ENCODE measurements at places on chromosomes 5 and 9.

GRCh38 chr9:38690574-38690973 lies 29.4 kb downstream of the FAM240B start:
- DNase-seq = no peak

- no peak for DNase-seq
Observed at GRCh38 chr9:107540164-107540561, 50.6 kb upstream of the KLF4 start.

DNA sequence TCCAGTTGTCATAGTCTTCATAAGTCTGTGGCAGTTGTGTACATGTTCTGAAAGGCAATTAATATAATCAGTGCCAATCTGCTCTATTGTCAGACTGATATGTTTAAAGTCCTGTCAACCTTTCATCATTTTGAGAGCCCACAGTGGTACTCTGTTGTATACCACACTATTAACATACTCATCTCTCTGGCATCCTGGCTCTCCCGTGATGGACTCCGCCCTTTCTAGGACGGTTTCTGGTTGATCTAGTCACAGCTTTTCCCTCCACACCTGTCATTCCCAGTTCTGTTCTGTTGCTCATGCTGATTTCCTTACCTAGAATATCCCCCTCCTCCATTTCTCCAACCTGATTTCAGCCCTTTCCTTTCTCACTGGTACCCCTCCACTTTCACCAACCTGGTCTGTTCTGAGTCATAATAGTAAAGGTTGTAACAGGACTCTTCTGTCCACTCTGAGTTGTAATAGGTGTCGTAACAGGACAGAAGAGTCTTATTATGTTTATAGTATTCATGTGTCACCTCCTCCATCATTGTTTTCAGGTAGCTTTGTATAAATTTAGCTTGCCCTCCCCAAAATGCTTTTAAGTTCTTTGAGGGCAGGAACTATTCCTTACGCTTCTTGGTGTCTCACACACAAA lies 4.1 kb downstream of the PTCD2 start:
- DNase-seq = no peak

DNA sequence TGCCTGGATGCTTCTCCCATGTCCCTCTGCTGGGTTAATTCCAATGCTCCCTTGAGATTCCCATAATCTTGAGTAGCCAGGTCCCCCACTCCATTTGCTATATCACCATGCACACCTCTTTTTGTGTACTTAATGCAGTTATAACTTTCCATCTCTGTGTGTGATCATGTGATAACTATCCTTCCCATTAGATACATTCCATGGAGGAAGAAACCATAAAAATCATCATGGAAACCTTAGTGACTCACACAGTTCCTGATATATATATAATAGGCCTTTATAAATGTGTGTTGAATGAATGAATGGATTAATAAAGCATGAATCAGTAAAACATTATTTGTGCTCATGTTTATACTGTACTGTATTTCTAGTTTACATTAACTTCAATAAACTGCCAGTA lies 104.6 kb downstream of the PCSK5 start:
- no peak for DNase-seq

DNA sequence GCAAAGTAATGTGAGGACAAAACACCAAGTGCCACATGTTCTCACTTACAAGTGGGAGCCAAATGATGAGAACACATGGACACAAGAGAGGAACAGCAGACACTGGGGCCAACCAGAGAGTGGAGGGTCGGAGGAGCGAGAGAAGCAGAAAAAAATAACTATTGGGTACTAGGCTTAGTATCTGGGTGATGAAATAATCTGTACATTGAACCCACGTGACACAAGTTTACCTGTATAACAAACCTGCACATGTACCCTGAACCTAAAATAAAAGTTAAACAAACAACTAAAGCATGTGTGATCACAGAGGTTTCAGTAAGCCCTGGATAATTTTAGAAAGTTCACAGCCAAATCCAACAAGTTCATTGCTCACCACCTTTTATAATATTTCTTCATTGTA lies 160.1 kb downstream of the TENT4A start:
- no peak for DNase-seq

GRCh38 chr5:127741412-127741811 lies 38.2 kb downstream of the CCDC192 start:
- DNase-seq = no peak

DNA sequence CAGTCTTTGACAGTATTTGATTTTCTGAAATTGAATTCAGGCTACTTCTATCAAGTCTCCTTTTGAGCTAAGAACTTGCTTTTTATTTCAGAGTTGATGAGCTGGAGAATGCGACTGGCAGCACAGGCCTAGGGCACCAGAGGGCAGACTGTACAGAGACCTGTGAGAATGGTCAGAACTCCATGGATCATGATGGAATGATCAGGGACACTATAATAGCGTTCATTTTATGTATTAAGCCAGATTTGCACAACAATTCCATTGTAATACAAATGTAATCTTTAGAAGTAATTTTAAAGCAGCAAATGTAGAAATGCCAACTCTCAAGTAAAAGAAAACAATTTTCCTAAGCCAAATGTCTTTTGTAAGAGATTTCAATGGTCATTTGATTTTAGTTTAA lies 902.4 kb downstream of the NR2F1-AS1 start:
- DNase-seq = no peak

DNA sequence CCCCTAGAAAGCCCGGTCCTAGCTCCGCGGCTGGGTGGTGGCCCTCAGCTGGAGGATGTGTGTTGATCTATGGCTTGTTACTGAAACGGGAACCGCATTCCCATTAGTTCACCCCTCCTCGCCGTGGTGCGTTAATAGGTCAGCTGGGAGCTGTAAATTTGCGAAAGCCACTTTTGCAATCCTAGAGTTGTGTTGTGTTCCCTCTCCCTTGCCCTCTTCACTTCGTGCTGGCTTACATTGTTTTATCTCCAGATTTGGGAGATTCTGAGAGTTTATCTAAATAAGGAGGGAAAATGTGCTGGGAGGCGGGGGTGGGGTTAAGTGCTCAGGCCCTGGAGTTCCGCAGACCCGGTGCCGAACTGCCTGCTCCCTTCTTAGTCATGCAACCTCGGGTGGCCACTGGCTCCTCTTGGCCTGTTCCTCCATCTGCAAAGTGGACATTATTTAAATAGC lies 62.8 kb downstream of the HMCN2 start:
- DNase-seq = no peak

- DNase-seq = no peak
Observed at GRCh38 chr5:61732796-61733195, 400.7 kb downstream of the ZSWIM6 start.

- no peak for DNase-seq
Observed at GRCh38 chr9:16193066-16193465, 640.2 kb downstream of the CCDC171 start.

GRCh38 chr9:79883073-79883645 lies 311.4 kb downstream of the TLE4 start:
- DNase-seq = peak; percentile 25

DNA sequence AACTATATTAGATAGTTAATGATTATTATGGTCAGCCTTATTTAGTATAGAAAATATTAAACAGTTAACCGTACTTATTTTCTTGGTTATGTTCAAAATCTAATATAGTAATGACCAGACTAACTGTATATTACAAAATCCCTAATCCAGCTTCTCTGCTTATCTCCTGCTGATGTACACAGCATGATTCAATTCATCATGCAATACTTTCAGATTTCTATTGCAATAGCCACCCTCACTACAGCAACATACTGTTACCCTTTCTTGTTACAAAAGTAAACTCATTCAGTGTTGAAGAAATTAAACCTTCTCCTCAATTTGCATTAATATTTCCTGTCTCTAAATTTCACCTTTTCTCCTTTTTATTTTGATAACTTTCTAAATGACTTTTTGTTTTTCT lies 1375.0 kb upstream of the NUDT12 start:
- no peak for DNase-seq

GRCh38 chr9:104286799-104287198 lies 192.7 kb downstream of the SMC2 start:
- DNase-seq = no peak

GRCh38 chr5:158492841-158493242 lies 606.9 kb downstream of the EBF1 start:
- DNase-seq = no peak

DNA sequence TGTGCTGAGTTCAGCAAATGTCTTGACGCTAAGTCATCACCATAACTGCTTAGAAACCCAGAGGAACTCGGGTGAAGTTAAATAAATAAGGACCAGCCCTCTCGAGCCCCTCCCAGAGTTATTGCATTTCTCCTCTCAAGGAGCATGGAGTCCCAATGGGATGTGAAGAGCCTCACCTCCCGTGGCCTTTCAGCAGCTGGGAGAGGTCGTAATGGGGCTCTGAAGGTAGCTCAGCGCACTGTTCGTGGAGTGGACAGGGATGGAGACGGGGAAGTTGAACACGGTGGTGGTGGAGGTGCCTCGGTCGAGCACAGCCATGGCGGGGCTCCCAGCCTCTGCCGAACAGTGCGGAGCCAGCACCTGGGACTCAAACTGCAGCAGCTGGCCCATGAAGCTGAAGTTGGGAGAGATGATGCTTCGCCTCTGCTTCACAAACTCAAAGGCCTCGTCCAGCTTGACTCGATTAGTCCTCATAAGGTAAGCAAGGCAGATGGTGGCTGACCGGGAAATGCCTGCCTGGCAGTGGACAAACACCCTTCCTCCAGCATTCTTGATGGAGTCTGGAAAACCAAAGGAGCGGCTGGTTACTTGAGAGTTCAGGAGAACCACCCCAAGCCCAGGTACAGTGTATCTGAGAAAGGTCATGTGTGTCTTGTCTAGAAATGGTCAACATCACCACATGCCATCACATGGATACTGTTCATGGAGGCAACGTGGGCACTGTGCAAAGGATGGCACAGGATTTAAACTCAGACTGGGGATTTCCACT lies 2.2 kb downstream of the DUSP1 start:
- DNase-seq = no peak

DNA sequence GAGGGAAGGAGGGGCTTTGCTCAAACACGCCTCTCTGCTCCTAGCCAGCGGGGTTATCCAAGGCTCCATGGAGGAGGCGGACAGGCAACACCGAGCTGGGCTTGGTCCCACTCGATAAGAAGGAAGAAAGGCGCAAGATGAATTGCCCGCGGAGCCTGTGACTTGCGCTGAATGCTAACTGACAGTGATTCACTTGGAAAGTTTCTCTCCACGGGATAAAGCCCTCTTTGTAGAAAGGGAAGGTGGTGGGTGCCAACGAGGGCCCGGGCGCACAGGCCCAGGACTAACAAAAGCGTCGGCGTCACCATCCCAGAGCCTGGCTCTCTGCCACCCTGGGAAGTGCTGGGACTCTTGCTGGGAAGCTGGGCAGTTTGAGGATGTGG lies 76.0 kb downstream of the VAV2 start:
- DNase-seq = no peak

GRCh38 chr5:118616281-118616680 lies 372.1 kb downstream of the DTWD2 start:
- DNase-seq = no peak

DNA sequence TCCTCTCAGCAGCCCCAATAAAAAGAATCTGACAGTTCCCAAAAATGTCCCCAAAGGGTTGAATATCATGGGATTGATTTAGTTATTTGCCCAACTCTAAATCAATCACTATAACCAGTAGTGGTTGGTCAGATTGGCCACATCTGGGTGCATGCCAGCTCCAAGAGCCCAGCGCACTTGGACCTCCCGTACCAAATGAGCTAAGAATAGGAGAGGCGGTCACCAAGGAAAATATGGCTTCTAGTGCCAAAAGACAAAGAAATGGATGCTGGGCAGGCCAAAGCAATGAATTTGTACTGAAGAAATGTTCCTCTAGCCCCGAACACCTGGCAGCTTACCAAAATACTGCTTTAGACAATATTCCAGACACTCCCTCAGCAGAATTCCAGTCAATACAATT lies 80.3 kb downstream of the RCL1 start:
- DNase-seq = no peak

GRCh38 chr9:106532306-106533015 lies 330.5 kb upstream of the ZNF462 start:
- no peak for DNase-seq

- DNase-seq = no peak
Observed at GRCh38 chr9:110072597-110073355, 135.2 kb downstream of the C9orf152 start.

DNA sequence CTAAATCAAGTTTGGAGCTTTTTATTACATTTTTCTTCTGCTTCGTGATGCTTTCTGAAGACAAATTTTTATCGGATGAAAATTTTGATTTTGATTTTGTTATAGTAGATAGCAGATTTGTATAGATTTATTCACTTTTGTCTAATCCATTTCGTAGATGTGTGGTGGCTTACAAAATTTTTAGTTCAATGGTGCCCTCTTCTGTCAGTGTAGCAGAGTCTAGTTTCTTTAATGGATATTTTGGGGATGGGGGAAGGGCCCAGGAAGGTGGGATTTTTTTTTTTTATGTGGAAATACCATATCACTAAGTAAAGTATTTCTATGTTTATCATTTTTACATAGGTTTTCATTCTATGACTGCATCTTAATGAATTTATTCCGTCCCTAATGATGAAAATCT lies 259.9 kb upstream of the TARS1 start:
- no peak for DNase-seq

DNA sequence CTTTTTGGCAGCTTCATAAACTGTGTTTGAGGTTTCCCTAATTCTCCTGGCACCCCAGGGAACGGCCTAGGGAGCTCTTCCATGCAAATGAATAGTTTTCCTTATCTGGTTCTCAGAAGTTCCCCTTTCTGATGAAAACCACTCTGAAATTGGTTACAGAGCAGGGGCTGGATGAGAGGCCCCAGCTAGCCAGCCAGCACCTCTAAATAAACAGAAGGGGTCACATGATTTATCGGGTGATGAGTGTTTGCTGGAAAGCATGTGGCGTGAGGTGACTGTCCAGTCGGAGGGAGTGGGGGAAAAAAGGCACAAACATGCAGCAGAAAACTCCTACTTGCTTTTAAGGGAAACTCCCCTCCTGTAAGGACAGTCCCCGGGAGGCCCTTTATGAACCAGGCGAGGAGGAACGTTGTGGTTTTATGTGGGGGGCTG lies 261.2 kb upstream of the ANKRD55 start:
- no peak for DNase-seq

DNA sequence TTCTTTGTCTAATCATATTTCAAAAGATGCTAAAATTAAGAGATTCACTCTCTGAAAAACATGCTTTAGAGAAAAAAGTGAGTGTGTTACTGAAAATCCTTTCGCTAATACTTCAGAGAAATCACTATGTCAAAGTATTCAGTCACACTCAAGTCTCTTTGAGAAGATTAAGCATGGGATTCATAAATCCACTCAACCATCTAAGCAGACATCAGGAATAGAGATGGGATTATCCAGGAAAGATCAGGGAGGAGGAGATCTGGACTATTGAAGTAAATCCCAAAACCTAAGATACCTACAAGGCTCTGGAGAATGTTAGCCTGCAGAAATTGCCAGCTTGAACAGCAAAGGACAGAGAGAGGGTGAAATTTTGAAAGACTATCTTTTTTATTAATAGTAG lies 317.2 kb upstream of the ACO1 start:
- no peak for DNase-seq

GRCh38 chr5:123611406-123611709 lies 99.4 kb downstream of the CSNK1G3 start:
- DNase-seq = no peak

DNA sequence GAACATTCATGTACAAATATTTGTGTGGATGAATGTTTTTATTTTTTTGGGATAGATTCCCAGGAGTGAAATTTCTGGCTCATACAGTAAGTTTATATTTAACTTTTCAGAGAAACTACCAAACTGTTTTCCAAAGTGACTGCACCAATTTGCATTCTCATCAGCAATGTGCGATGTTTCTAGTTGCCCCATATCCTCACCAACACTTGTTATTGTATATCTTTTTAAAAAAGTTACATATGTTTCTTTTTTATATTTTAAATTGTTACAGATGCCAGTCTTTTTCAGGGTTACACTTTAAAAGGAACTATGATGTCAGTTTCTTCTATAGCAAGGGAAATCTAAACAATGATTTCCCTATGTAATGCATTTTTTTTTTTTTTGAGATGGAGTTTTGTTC lies 49.1 kb upstream of the SEMA4D start:
- no peak for DNase-seq
